Fibroblast of lung (primary cell): ENCODE measurements at places on chromosomes 5 and 9. TPM values are rescaled to one million over a fixed set of nuclear protein-coding genes. Genes with fewer than 3 reads are reported as not detected.

- no peaks in the 10 kb centered on the region for H3K36me3 ChIP-seq
- H3K27me3 ChIP-seq = no peaks in the 10 kb centered on the region
- peak overlapping the region; percentile 93 for H3K27ac ChIP-seq
- peaks cover 17% of the 10 kb centered on the region for H3K4me1 ChIP-seq
- peak overlapping the region; percentile 85 for H3K4me3 ChIP-seq
Measured at GRCh38 chr9:4299005-4299795, 668 bp downstream of the GLIS3 start.

DNA sequence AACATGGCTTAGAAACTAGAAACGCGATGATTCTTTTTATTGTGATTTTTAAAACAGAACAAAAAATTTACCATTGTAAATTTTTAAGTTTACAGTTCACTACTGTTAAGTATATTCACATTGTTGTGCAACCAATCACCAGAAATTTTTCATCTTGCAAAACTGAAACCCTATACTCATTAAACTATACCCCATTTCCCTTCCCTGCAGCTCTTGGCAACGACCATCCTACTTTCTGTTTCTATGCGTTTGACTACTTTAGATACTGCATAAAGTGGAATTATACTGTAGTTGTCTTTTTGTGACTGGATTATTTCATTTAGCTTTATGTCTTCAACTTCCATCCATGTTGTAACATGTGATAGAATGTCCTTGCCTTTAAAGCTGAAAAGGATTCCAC is 52.5 kb downstream of the SPOCK1 start:
- no peak overlapping the region for H3K27ac ChIP-seq
- H3K27me3 ChIP-seq = no peaks in the 10 kb centered on the region
- H3K4me1 ChIP-seq = no peaks in the 10 kb centered on the region
- DNase-seq = no peak

GNA14 gene
- total RNA-seq = 0.26 and 0.50 TPM in 2 replicates

BSPRY gene
- not detected in 2 replicates for total RNA-seq
